Astrocyte of the spinal cord (primary cell): ENCODE measurements at places on chromosomes 5 and 9.

DNA sequence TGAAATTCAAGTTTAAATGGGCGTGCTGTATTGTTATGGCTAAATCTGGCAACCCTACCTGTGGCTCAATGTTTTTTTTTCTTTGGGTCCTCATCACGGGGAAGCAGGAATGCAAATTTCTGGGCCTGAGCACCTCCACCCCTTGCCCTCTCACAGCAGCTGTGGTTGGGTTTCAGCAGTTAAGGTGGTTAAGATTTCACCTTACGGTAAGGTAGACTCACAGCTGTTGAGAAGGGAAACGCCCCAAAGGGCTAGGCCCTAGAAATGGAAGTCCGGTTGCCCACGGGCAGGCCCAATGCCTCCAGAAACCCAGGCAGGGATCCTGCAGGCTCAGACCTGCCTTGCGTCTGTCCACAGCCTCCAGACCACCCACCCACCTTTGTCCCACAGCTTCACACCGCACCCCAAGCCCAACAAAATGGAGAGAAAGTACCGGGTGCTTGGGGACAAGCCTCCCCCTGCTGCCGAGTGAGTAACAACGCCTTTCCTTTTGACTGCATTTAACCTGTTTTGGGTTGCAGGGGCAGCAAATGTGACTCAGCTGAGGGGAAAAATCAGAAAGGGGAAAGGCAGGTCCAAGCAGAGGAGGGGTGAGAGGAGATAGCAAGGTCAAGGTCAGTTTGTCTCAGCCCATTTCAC, 48.1 kb upstream of the TDRD7 start:
- no peak for DNase-seq

DNA sequence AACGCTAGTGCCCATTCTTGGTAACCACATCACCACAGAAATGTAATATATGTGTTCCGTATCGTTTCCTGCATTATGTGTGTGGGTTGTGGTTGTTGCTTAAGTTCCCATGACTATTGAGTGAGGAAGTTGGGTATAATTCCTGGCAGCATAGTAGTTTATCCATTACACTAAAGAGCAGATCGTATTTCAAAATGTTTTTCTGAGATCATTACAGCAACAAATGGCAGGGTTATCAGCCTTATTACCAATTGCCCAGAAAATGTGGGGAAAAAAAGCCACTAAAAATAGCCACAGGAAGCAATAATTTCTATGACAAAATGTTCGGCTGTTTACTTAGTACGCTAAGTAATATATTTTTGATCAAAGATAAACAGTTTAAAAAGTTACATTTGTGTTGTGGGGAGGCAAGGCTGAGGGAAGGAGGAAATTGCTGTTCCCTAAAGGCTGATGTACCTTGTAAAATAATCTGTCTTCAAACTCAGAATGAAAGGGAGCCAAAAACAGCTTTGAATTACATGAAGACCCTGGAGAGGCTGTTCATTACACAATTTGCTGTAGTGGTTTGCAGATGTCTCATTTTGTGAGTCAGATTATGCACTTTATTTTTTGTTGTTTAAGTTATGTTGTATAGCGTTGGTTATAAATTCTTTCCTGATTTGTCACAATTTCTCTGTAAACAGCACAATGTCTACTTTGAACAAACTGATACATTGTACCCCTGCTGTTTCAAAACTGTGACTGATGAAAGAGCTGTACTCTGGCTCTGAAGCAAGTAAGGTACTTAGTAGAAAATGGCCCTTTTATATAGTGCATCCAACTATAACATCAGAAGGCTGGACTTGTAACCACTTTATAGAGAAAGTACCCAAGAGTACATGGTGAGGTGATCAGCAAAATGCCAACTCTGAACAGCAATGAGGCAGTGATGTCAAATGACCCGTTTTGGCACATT, 1028.5 kb downstream of the NR2F1-AS1 start:
- DNase-seq = peak; percentile 99

DNA sequence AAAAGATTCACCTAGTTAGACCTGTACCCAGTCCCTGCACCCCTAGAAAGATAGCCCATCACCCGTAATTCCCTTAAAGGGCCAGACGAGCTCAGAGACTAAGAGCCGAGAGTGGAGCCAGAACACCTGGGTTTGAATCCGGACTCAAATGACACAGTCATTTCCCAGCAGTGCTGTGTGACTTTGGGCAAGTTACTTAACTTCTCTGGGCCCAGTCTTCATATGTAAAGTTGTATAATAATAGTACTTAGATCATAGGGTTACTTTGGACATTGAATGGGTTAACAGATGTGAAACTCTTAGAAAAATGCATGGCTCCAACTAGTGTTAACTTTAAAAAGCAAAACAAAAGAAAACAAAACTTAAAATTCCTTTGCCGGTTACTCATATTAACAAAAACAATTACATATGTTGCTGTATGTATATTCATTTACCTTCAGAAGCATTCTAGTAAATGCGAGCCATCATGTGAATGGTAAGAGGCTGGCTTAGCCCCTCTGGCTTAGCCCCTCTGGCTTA, 40.4 kb upstream of the RASGRF2 start:
- DNase-seq = no peak

GRCh38 chr5:32319926-32320543, 7.3 kb upstream of the MTMR12 start:
- no peak for DNase-seq

GRCh38 chr5:135319458-135319857, 79.6 kb downstream of the MACROH2A1 start:
- no peak for DNase-seq

GRCh38 chr5:53965459-53965858, 344.9 kb downstream of the ARL15 start:
- no peak for DNase-seq

DNA sequence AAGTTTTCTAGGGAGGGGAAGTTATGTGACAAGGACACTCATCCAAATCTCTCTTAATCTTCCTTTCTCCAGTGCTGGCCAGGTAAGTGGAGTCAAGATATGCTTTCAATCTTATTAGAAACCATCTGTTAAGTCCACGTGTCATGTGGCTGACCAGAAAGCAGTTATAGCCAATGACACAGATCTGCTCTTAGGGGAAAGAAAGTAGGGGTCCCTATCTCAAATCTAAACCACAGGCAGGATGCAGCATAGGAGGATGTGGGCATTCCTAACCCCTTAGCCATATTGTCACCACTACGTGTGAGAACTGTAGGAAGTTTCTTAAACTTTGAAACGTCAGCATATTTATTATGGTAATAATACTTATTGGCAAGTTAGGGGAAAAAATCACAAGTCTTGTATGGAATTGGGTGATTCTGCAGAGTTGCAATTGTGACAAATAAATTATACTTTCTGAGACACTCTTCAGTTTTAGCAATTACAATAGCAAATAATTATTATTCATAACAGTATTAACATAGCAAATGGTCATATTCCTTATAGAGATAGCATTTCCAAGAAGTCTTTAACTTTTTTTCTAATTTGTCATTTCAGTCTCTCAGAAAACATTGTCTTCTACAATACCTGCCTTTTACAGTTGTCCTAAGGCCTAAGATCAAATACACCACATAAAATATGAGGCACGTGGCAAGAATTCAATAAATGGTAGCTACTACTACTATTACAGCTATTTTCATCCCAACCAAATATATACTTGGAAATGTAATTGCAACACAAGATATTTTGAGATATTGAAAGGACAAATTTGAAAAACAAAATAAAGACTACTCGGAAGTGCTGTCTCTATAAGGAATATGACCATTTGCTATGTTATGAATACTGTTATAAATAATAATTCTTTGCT, 236.9 kb downstream of the PDE4D start:
- no peak for DNase-seq

DNA sequence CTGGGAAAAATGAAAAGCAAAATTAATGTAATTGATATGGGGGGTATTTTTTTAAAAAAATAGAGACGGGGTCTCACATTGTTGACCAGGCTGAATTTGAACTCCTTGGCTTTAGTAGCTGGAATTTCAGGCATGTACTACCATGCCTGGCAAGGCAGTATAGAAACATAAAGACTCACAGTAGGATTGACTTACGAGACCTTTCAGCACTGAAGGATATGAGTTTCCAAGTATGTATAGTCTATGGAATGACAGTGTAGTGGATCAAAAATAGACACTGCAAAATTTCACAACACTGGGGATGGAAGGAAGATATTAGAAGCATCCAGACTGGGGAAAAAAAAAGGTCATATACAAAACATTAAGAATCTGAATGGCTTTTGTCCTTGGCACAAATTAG, 6.8 kb downstream of the DCP2 start:
- DNase-seq = no peak

DNA sequence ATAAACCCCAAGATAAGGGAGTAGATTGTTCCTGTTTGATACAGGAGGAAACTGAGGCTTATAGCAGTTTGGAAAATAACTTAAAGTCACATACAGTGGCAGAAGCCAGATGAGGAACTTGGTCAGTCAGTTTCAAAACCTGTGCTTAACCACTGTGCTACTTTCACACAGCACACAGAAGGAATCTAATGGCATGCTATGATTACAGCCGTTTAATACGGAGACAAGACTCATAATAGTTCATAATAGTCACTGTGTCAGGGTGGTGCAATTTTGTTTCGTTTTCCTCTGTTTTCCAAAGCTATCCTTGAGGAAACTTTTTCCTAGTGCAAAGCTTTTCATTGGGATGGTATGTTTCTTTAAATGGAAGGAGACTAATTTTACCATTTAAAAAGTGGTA, 112.3 kb downstream of the GCNT1 start:
- no peak for DNase-seq

DNA sequence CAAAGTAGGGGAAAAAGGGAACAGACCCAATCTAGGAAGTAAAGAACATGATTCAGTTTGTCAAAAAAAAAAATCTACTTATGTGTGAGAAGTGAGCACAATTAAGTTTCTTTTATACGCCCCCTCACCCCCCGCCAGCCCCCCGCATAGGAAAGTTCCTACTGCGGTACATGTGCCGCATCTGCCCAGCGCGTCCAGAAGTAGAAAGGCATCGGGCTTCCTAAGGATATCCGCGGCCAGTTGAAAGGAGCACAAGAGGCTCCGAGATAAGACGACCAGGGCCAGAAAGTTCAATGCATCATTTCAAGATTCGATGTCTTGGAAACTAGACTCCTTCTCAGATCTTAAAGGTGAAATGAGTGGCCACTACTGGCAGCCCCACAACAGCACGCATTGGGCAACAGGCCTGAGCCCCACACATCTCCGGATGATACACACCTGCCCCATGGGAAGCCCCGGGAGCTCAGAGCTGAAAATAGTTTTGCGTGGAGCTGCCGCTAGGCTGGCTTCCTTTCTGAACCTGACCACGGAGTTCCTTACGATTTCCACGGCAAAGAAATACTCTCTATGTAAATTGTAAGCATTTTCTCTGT, 203.9 kb downstream of the RAB3C start:
- DNase-seq = no peak

GRCh38 chr5:96529559-96529958, 96.5 kb upstream of the PCSK1 start:
- no peak for DNase-seq
